ENCODE measurements at places on chromosomes 6 and 20.
A peak's percentile ranks its signal among the peaks of the same experiment; 100 is the strongest.

- DNase-seq = peak; percentile 55
These were observed 1.1 kb upstream of the PHF10 start for GRCh38 chr6:169725125-169726048.

GRCh38 chr20:1806456-1806855 lies 88.8 kb upstream of the SIRPA start:
- no peak for DNase-seq

DNA sequence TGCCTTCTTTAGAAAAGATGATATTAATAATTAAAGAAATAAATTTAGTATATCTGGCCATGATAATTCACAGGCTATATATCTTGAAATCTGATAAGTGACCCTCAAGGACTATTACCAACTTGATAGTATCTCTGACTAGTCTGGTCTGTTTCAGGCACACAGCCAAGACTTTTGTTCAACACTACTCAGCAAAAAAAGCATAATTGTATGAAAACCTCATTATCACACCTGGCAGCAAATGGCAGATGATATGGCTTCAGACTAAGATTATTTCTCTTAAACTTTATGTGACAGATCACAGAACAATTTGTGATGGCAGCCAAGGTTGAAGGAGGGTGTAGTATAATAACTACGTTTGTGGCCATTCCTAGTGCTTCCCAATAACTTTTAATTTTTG lies 114.7 kb downstream of the RWDD2A start:
- DNase-seq = no peak

GRCh38 chr6:134314006-134314821 lies 3.7 kb downstream of the SGK1 start:
- no peak for DNase-seq

GRCh38 chr6:21791056-21791455 lies 197.5 kb downstream of the SOX4 start:
- no peak for DNase-seq

GRCh38 chr20:38935285-38935684 lies 9.1 kb downstream of the FAM83D start:
- DNase-seq = peak; percentile 44

DNA sequence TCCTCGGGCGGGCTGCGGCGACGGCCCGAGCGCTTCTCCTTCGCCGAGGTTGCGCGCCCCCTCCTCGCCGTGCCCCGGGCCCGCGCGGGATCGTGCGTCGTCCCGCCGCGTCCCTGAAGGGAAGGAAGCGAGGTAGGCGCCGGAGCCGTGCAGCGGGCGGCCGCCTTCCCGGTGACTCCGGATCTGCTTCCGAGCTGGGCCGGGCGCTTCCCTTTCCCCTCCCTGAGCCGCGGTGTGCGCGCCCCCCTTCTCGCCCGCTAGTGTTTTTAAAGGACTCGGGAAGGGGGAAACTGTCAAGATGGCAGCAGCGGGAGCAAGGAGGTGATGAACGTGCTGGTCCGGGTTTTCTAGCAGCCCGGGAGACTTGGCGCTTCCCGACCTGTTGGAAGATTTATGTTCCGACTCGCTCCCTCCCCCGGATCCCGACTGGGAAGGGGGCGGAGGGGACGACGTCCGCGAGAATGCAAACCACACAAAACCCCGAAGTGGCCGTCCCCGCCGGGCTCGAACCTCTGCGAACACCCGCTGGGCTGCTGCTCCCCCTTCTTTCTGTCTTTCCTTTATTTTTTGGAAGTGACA lies 744 bp upstream of the FOXO3 start:
- peak; percentile 44 for DNase-seq

GRCh38 chr6:52962701-52963100 lies 32.4 kb downstream of the GSTA4 start:
- DNase-seq = no peak

- DNase-seq = no peak
These were observed 559.4 kb downstream of the COL12A1 start for GRCh38 chr6:74646461-74646860.

Measured in Calu3 (cell line).